Foreskin keratinocyte (primary cell): ENCODE measurements at places on chromosomes 1 and 21. TPM values are rescaled to one million over a fixed set of nuclear protein-coding genes. Genes with fewer than 3 reads are reported as not detected.

Gene PALMD
- 0.95 and 1.0 TPM in 2 replicates for total RNA-seq

Gene FCRL1
- not detected in 2 replicates for total RNA-seq

Gene GCSAML
- total RNA-seq = not detected in 2 replicates

Gene KCNE2
- not detected in 2 replicates for total RNA-seq
